A172 (cell line): ENCODE measurements at places on chromosomes 11 and 22. TPM values are rescaled to one million over a fixed set of nuclear protein-coding genes. Genes with fewer than 3 reads are reported as not detected.

RIMBP3C gene
- total RNA-seq = 0.50 and 0.62 TPM in 2 replicates

MOGAT2 gene
- 0.07 TPM in 1 of 2 replicates, not detected in the other for total RNA-seq

POTEH gene
- total RNA-seq = 0.05 TPM in 1 of 2 replicates, not detected in the other

PIH1D2 gene
- total RNA-seq = 3.3 and 3.4 TPM in 2 replicates

- DNase-seq = peak; percentile 14
Measured at GRCh38 chr11:87252869-87253268, 215.1 kb downstream of the TMEM135 start.

DNA sequence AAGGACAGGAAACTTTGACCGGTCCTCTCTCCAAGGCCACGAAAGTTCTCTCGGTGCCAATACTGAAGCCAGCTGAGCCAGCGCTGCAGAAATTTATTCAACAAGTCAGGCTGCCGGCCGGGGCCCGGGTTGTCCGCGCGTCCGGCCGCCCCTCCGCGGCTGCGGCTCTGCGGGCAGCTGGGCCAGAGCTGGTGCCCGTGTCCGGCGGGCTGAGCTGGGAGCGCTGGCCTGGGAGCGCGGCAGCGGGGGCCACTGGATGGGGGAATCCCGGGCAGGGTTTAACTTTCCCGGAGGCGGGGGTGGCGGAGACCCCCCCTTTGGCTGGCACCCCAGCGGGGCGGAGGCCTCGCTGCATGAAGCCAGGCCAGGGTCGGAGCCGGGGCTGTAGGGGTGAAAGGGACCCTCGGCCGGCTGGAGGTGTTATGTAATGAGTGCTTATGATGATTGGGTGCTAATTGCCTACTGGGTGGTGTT lies 12.3 kb upstream of the CACNA1I start:
- no peak for DNase-seq

GRCh38 chr11:99260696-99261095 lies 239.9 kb downstream of the CNTN5 start:
- DNase-seq = peak; percentile 5

GRCh38 chr22:39989633-39990032 lies 5.1 kb upstream of the FAM83F start:
- DNase-seq = no peak

- DNase-seq = no peak
Measured at GRCh38 chr22:46031557-46031956, 54.6 kb upstream of the WNT7B start.

GRCh38 chr22:49189871-49190270 lies 637.8 kb downstream of the BRD1 start:
- no peak for DNase-seq

DNA sequence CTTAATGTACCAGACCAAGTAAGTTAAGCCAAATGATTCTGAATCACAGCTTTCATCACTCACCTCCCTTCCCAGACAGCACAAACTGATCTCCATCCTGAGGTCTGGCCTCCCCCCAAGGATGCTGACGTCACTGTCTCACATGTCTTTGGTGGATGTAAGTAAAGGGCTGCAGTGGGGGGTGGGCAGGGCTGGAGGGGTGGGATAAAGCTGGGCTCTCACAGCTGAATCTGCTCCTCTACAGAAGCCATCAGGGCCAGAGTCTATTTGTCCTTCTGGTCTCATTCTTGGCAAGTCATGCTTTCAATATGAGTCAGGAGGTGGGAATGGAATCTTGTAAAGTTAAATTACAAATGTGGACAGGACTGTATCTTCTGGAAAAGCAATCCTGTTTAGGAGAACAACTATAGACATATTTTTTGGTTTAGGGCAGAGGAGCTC lies 32.7 kb downstream of the P4HA3 start:
- peak; percentile 89 for DNase-seq

GRCh38 chr11:60993615-60994014 lies 22.1 kb downstream of the CD6 start:
- no peak for DNase-seq

- no peak for DNase-seq
Measured at GRCh38 chr11:18791969-18792628, 501 bp upstream of the PTPN5 start.

DNA sequence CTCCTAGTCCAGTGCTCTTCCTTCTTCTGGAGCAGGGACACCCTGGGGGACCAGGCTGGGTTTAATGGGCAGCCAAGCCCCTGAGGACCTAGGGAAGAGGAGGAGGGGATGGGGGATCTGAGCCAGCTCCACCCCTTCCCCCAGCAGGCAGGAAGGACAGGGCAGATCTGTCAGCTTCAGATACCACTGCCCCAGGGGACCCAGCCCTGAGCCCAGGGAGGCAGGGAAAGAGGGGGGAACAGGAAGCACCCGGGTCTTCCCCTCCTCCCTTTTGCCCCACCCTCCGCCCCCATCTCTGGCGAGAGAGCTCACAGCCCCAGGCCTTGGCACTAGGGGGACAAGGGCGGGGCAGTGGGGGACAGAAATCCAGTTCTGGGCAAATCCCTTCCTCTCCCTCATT lies 11.7 kb upstream of the SOX10 start:
- no peak for DNase-seq

DNA sequence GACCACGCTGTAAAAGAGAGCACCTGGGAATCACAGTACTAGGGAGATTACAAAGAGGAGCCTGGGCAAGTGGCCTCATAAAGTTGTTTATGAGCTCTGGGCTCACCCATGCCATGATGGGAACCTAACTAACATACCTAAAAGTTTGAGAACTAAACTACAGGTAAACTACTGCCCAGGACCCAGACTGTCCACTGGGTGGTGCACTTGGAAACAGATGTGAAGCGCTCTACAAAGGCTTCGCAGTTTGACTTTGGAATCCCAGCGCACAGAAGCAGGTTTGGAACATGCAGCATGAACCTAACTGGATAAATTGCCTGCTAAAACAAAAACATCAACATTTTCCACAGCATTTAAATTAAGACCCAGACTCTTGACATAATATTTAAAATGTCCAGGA lies 418.6 kb downstream of the FAM181B start:
- peak; percentile 20 for DNase-seq

- DNase-seq = no peak
Measured at GRCh38 chr11:66464916-66465315, 1.8 kb upstream of the PELI3 start.

GRCh38 chr11:15453211-15453765 lies 338.6 kb downstream of the INSC start:
- no peak for DNase-seq

DNA sequence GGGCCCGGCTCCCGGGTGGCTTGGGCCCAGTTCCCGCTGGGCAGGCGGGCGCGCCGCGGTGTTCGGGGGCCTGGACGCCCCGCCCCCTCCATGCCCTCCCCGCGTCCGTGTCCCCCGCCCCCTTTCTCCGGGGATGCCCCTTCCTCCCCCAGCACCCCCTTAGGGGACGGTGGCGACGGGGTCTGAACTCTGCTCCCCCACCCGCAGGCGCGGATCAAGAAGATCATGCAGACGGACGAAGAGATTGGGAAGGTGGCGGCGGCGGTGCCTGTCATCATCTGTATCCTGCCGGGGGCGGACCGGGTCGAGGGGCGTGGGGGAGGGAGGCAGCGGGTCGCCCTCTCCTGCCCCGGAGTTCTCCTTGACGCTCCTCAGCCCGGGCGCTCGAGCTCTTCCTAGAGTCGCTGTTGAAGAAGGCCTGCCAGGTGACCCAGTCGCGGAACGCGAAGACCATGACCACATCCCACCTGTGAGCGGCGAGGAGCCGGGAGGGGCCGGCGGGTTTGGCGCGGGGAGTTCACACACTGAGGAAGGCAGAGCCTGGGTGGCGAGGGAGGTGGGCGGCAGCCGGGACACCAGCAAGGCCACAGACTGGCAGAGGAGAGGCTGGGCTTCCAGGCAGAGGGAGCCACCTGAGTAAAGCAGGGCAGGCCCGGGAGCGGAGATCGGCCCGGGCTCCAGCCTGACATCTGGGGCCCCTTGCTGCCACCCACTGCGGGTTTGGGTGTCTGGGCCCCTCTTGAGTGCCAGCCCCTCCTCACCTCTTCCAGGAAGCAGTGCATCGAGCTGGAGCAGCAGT lies 546 bp downstream of the DRAP1 start:
- no peak for DNase-seq

DNA sequence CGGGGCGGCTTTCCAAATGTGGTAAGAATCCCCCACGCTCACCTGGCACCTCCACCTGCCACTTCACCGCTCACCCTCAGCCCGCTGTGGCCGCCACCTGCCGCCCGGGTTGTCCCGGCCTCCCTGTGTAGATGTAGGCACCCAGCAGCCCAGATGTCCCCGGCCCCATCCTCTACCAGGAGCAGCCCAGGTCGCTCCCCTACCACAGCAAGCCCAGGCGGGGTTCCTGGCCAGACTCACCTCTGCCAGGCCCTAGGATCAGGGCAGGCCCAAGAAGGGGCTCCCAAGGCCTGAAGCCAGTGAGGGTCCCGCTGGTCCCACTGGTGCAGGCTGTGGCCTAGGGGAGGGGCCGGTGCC lies 27.4 kb downstream of the MOB2 start:
- DNase-seq = no peak

DNA sequence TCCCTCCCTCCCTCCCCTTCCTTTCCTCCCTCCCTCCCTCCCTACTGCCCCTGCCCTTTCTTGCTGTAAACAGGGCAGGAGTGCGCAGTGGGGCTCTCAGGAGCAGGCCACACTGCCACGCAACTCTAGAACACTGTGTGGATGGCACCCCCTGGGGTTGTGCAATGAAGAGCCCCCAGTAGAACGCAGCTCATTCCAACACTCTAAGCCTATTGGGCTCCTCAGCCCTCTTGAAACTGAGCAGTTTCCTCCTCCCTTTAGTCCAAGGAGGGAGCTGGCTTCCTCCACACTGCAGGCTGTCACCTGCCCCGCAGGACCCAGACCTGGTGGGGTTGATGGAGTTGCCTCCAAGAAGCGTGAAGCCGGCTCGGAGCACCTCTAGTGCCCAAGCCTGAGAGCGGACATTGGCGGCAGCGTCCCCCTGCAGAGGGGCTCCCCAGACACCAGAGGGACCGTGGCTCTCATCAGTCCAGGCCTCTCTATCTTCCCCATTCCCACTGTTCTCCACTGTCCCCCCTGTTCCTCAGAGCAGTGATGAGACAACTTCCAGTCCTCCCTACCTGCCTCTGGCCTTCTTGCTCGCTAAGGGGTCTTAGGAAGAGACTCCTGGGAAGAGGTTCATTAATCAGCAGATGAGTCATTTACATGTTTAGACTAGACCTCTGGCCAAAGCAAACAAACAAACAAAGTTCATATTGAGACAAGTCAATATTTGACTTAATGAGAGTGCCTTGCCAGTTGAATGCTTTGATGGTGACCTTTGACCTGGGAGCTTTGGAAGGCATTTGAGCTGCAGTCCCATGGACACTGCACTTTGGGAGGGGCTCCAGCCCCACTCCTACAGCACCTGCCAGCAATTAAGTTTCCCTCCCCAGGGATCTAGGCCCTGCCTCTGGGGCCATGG lies 64.0 kb downstream of the RPUSD4 start:
- no peak for DNase-seq

DNA sequence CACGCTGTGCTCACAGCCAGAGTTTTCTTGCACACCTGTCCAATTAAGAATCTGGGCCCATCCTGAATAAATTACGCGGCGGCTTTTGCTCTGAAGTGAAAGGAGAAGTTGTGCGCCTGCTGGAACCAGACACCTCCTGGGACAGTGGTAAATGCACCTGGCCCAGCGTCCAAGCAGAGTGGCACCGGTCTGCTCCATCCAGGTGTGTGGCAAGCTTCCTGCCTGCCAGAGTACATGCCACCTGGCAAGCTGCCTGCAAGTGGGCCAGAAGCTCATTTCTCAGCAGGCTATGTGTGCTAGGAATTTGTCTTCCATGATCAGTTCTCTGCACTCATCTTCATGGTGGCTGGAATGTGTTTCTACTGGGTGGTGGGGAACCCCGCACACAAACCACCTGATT lies 660.6 kb downstream of the ETS1 start:
- no peak for DNase-seq

DNA sequence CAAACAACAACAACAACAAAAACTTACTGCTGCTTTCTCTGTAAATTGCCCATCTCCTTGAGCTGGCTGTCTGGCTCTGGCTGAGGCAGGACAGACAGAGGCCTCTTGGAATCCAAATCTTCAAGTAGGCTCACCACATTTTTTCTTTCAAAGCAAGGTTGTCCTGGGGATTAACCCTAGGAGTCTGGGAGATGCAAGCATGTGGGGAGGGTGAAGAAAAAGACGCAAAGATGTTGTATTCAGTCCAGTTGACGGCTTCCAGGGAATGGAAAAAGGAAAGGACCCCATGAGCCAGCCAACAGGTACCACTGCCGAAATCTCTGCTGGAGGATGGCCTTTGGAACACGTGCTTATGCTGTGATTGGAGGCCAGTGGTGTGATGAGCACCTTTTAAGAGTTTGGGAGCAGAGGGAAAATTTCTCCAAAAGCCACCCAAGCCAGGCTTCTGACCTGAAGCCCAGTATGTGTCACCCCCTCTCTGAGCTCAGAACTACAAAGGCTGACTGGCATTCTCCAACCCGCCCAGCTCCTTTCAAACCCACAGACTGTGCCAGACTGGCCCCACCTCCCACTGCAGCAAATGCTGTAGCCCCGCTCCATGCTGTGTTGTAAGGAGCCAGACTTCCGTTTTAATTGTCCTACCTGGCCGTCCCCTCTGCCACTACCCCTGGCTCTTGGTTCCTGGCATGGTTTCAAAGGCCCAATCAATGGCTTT lies 10.8 kb downstream of the BLID start:
- peak; percentile 62 for DNase-seq

DNA sequence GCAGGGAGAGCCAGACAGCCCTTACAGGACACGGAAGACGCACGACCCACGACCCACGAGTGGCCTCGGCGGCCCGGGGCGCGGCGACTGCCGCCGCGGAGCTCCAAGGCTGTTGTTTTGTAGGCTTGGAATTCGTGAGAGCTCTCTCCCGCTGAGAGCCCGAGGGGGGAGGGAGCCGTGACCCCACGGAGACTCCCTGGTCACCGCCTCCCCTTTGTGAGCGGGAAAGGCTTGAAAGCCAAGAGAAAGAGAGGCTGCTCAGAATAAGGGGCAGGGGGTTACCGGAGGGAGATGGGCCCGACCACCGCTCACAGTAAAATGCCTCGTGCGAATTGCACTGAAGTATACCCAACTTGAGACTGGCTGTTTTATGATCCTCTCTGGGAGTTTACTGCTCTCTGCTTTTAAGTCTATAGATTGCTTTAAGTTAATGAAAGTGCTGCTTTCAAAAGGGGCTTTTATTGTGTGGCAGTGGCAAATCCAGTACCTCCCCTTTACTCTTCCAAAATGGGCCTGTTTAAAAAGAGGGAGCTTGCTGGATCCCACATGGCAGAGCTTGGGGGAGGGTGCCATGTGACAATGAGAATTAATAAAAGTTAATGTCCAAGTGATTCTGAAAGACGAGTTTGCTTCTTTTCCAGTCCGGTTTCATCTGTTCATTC lies 2.9 kb downstream of the PKNOX2 start:
- DNase-seq = no peak

DNA sequence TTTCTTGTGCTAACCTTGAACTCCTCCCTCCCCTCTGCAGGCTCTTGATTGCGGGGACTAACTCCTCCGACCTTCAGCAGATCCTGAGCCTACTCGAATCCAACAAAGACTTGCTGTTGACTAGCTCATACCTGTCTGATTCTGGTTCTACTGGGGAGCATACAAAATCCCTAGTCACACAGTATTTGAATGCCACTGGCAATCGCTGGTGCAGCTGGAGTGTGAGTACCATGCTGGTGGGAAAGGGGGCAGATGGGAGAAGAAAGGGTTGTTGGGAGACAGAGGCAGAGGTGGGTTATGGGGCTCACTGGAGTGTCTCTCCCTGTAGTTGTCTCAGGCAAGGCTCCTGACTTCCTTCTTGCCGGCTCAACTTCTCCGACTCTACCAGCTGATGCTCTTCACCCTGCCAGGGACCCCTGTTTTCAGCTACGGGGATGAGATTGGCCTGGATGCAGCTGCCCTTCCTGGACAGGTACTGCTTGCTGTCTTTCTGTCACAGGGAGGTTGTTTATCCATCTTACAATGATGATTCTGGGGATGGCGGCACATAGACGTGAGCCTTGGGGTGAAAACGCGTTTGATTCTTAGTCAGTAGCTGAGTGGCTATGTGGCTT lies 4.5 kb downstream of the SLC3A2 start:
- DNase-seq = no peak
